Immature natural killer cell (primary cell): ENCODE measurements at places on chromosomes 6 and 20. TPM values are rescaled to one million over a fixed set of nuclear protein-coding genes. Genes with fewer than 3 reads are reported as not detected.

Gene RGS17
- 3.5 TPM for polyA plus RNA-seq

Gene SLC13A3
- not detected for polyA plus RNA-seq

Gene TDP2
- 49.7 TPM for polyA plus RNA-seq

- DNase-seq = no peak
Measured at GRCh38 chr6:48714699-48715098, 603.7 kb upstream of the PTCHD4 start.

GRCh38 chr20:35870541-35871258 is 83.6 kb downstream of the SCAND1 start:
- no peak for DNase-seq

DNA sequence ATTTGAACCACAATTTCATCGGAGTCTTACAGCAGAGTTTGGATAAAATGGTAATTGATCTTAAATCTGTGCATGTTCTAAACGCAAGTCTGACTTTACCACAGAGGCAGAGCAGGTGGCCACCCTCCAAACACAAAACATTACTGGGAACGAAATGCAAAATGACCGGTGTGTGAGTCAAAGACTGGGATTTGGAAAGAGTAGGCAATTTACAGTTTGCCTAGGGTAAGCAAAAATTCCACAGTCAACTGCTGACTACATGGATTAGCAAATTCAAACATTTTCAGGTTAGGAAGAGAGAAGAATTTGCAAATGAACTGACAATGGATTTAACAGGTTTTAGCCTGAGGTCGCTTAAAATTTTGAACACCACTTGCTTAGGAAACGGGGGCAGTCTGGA is 444.4 kb downstream of the HDGFL1 start:
- no peak for DNase-seq

DNA sequence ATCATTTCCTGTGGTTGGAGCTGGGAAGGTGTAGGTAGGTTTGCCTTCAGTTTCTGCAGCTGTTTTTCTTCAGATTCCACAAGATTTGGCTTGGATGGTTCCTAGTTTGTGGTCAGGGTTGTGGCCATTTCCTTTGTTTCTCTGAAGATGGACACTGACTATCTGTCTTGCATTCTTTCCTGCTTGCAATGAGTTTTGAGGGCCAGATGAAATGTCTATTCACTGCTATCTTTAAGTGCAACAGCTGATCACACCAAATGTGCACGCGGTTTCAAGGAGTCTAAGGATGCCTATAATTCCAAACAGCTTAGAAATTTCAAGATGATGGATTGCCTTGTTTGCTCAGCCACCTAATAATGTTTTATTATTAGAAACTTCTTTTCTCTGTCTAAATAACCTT is 28.4 kb downstream of the IL20RA start:
- no peak for DNase-seq

GRCh38 chr6:133241086-133241900 is at the start of gene EYA4:
EYA4 (plus strand) TSS chr6:133241357; CDS start chr6:133274781, 33,424 bp downstream.
- no peak for DNase-seq

DNA sequence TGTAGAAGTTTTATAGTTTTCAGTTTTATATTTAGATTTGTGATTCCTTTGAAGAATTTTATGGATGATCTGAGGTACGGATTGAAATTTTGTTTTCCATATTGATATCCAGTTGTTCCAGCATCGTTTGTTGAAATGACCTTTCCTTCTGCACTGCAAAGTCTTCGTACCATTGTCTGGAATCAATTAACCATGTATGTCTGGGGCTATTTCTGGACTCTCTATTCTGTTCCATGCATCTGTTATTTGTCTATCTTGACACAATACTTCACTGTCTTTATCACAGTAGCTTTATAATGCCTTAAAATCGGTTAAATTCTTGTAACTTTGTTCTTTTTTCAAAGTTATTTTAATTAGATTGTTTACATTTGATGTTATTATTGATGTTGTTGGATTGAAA is 154.9 kb downstream of the FARS2 start:
- no peak for DNase-seq

DNA sequence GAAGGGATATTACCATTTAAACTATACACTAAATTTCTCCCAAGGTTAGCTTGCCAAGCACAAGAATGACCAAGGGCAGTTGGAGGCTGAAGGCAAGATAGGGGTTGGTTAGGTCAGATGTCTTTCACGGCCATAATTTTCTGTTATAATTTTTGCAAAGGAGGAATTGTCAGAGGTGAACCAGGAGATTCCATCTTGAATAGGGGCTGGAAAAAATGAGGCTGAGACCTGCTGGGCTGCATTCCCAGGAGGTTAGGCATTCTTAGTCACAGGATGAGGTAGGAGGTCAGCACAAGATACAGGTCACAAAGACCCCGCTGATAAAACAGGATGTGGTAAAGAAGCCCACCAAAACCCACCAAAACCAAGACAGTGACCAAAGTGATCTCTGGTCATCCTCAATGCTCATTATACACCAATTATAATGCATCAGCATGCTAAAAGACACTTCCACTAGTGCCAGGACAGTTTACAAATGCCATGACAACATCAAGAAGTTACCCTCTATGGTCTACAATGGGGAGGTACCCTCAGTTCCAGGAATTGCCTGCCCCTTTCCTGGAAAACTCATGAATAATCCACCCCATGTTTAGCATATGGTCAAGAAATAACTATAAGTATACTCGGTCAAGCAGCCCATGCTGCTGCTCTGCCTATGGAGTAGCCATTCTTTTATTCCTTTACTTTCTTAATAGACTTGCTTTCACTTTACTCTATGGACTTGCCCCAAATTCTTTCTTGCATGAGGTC is 371.8 kb upstream of the SULF2 start:
- no peak for DNase-seq
